HCT116 (cell line): ENCODE measurements at places on chromosomes 12 and 14. TPM values are rescaled to one million over a fixed set of nuclear protein-coding genes. Genes with fewer than 3 reads are reported as not detected.
A peak's percentile ranks its signal among the peaks of the same experiment; 100 is the strongest.

DNA sequence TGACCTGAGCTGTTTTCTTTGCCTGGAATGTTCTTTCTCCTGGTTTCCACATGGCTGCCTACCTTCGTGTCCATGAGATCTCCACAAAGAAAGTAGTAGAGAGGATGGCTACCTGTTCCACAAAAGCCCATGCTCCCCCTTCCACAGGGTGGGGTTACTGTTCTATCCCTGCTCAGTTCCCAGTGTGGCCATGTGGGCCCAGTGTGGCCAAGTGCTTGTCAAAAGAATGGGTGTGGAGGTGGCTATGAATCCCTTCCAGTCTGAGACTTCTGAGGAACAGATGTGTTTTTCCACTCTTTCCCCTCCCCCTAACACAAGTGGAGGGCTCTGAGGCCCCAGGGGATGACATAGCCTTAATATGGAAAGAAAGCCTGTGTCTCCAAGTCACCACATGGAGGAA lies 26.2 kb upstream of the HSP90B1 start:
- H3K36me3 ChIP-seq, result no peaks in the 10 kb centered on the region
- no peaks in the 10 kb centered on the region for H3K4me1 ChIP-seq
- H3K27ac ChIP-seq, result no peak overlapping the region

DNA sequence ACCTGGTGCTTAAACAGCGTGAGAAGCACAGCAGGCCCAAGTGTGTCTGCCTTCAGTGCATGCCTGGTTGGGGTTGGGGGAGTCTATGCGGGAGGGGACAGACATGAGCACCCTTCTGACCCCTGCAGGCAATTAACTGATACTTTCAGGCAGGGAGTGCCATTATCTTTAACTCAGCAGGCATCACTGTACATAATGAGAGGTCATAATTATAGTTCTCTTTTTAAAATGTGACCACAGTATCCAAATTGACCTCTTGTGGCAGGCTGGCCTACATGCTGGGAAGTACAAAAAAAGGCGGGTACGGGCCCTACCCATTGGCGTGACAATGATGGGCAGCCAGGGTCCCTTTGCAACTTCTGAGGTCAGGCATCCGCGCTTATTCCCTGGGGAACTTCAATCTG lies 209.1 kb downstream of the FOXN3 start:
- H3K36me3 ChIP-seq, result no peaks in the 10 kb centered on the region
- no peak overlapping the region for H3K27ac ChIP-seq
- DNase-seq, result no peak
- no peaks in the 10 kb centered on the region; the same call in 1 of the 2 replicates for H3K4me1 ChIP-seq

GRCh38 chr12:123404581-123404980 lies 20.6 kb downstream of the KMT5A start:
- peaks cover 21% of the 10 kb centered on the region; the same call in 1 of the 2 replicates for H3K36me3 ChIP-seq
- H3K27me3 ChIP-seq, result no peaks in the 10 kb centered on the region
- no peak overlapping the region for H3K4me3 ChIP-seq
- DNase-seq, result no peak
- H3K4me1 ChIP-seq, result no peaks in the 10 kb centered on the region
- H3K27ac ChIP-seq, result no peak overlapping the region

- H3K4me1 ChIP-seq, result peaks cover 13% of the 10 kb centered on the region
- DNase-seq, result no peak
- H3K27me3 ChIP-seq, result no peaks in the 10 kb centered on the region
These were observed 32.4 kb downstream of the FERMT2 start for GRCh38 chr14:52918486-52918885.

- no peaks in the 10 kb centered on the region for H3K4me1 ChIP-seq
- H3K27me3 ChIP-seq, result peaks cover 10% of the 10 kb centered on the region
- H3K27ac ChIP-seq, result no peak overlapping the region
- H3K36me3 ChIP-seq, result no peaks in the 10 kb centered on the region
- no peak for DNase-seq
These were observed 5.6 kb upstream of the ADGRD1 start for GRCh38 chr12:130948136-130948535.

DNA sequence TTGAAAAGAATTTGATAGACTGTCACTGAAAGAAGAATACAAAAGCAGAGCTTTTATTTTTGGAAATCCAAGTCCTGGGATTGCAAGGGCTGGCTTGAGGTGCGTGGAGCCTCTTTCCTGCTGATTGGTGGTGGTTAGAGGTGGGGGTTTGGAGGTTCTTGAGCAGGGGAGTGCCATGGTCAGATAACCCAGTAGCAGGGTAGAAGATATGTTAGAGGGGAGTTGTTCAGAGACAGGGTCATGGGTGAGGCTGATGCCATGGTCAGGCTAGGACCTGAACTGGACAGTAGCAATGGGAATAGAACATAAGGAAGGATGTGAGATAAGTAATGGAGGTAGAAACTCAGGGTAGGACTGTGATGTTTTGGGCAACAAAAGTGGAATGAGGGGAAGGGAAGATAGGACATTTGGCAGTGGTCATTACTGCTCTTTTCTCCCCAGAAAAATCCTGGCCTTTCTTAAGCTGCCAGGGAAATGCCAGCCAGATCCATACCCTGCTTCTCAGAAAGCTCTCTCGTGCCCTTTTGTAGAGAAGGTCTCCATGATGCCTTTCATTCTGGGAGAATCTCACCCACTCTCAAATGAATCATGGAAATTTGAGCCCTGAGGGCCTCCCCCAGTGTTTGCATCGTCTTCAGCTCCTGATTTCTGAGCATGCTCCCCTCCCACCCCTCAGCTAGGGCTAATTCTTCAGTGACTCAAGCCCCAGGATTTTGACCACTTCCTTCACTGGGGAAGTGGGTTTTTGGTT lies 9.5 kb downstream of the EMP1 start:
- H3K4me3 ChIP-seq, result peak overlapping the region; percentile 5
- DNase-seq, result peak; percentile 83
- H3K27ac ChIP-seq, result peak overlapping the region; percentile 82
- no peaks in the 10 kb centered on the region for H3K27me3 ChIP-seq

GRCh38 chr14:32601906-32602305 lies 272.8 kb downstream of the AKAP6 start:
- no peak overlapping the region for H3K27ac ChIP-seq
- no peaks in the 10 kb centered on the region for H3K4me1 ChIP-seq
- H3K27me3 ChIP-seq, result peaks cover 10% of the 10 kb centered on the region; the same call in 1 of the 2 replicates
- H3K36me3 ChIP-seq, result no peaks in the 10 kb centered on the region

GRCh38 chr14:61925043-61925442 lies 162.8 kb downstream of the SNAPC1 start:
- H3K27ac ChIP-seq, result no peak overlapping the region
- H3K4me1 ChIP-seq, result no peaks in the 10 kb centered on the region
- H3K36me3 ChIP-seq, result no peaks in the 10 kb centered on the region
- peaks cover 63% of the 10 kb centered on the region for H3K27me3 ChIP-seq
- H3K4me3 ChIP-seq, result no peak overlapping the region
- peak; percentile 18 for DNase-seq

- H3K27ac ChIP-seq, result no peak overlapping the region
- H3K27me3 ChIP-seq, result no peaks in the 10 kb centered on the region
- H3K4me3 ChIP-seq, result no peak overlapping the region
- H3K36me3 ChIP-seq, result no peaks in the 10 kb centered on the region
- H3K4me1 ChIP-seq, result no peaks in the 10 kb centered on the region
These were observed 135.1 kb downstream of the PPM1H start for GRCh38 chr12:62799766-62800406.

DNA sequence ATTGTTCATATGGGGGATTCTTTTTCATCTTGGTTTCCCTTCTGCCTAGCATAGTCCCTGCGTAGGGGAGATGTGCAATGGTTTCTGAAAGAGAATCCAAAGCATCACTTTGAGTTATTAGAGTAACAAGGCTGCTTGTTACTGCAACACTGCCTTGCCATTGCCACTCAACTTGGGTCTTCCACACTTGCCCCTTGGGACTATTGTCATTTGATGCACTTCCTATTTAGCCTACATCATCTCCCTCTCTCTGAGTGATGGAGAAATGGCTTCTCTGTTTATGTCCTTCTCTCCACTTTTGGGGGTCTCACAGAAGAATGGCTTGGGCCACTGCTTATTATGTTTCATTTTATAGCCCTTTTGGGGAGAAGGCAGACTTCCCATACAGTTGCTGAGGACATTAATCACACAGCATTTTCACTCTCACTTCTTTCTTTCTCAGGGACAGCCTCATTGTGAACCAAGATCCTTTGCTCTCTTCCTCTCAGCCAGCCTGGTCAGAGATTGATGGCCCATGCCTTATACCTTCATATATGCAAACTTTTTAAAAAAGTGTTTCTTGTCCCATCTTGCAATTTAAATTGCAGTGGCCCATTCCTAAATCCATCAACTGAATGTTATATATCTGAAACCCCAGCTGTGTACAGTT lies 50.8 kb upstream of the POC1B start:
- H3K27ac ChIP-seq, result no peak overlapping the region
- H3K36me3 ChIP-seq, result no peaks in the 10 kb centered on the region
- DNase-seq, result no peak
- no peaks in the 10 kb centered on the region for H3K4me1 ChIP-seq

GRCh38 chr14:75273272-75274049 lies 5.2 kb upstream of the FOS start:
- H3K4me1 ChIP-seq, result peaks cover 7% of the 10 kb centered on the region
- H3K27me3 ChIP-seq, result no peaks in the 10 kb centered on the region
- no peak overlapping the region for H3K27ac ChIP-seq
- no peak overlapping the region for H3K4me3 ChIP-seq

GRCh38 chr14:102588821-102589220 lies 3.6 kb upstream of the RCOR1 start:
- H3K36me3 ChIP-seq, result no peaks in the 10 kb centered on the region
- H3K27ac ChIP-seq, result no peak overlapping the region
- DNase-seq, result no peak
- H3K4me1 ChIP-seq, result peaks cover 43% of the 10 kb centered on the region

DNA sequence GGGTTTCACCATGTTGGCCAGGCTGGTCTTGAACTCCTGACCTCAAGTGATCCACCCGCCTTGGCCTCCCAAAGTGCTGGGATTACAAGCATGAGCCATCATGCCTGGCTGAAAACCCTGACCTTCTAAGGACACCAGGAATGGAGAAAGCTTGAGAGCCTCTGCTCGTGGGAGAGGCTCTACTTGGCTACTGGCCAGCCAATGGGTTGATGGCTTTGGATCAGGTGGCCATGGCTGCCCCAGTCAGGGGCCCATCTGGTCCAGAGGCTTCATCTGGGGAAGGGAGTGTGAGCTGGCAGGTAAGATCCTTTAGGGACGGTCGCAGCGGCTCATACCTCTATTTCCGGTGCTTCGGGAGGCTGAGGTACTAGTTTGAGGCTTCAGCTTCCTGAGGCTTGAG lies 42.5 kb upstream of the PPP1CC start:
- no peak overlapping the region for H3K4me3 ChIP-seq
- peak; percentile 13 for DNase-seq
- no peaks in the 10 kb centered on the region for H3K4me1 ChIP-seq
- no peaks in the 10 kb centered on the region for H3K36me3 ChIP-seq
- H3K27ac ChIP-seq, result no peak overlapping the region

DNA sequence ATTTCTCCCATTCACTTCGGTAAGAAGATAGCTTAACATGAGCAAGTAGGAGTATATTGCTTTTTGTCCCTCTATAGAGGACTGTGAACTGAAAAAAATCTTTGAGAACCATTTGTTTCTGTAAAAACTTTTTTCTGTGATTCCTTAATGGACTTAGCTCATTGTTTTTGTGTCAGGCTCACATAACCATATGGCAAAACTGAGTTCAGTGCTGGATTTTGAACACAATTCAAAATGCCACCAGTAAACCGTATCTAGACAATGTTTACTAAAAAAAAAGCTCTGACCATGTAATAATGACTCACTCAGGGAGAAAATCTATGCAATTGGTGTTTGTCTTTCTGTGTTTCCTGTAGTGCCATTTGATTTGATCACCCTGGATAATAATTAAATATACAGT lies 5.2 kb downstream of the TRHDE start:
- no peaks in the 10 kb centered on the region for H3K4me1 ChIP-seq
- H3K27me3 ChIP-seq, result no peaks in the 10 kb centered on the region
- H3K27ac ChIP-seq, result no peak overlapping the region
- H3K4me3 ChIP-seq, result no peak overlapping the region
- DNase-seq, result no peak

DNA sequence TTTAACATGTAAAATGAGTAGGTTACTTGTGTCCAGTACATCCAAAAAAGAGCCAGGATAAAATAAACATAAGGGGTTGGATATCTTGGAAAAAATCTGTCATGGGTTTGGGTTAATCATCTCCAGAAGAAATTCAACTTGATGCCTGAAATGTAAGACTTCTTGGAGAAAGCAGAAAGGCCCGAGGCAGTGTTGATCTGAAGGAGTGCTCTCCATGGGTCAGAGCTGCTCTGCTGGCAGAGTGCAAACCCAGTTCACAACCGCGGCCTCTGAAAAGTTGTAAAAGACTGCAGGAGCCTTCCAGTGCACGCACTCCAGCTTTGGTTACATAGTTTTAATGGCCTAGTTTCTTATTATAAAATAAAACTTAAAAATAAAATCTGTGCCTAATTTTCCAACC lies 97.3 kb upstream of the ALX1 start:
- no peaks in the 10 kb centered on the region for H3K4me1 ChIP-seq
- no peak overlapping the region for H3K27ac ChIP-seq
- H3K4me3 ChIP-seq, result no peak overlapping the region
- no peak for DNase-seq
- H3K36me3 ChIP-seq, result no peaks in the 10 kb centered on the region
- H3K27me3 ChIP-seq, result no peaks in the 10 kb centered on the region

GRCh38 chr12:110932046-110932445 lies 11.7 kb upstream of the MYL2 start:
- no peak overlapping the region for H3K27ac ChIP-seq
- peaks cover 62% of the 10 kb centered on the region for H3K4me1 ChIP-seq
- no peaks in the 10 kb centered on the region for H3K36me3 ChIP-seq
- H3K4me3 ChIP-seq, result peak overlapping the region; percentile 13; the same call in 1 of the 2 replicates
- no peaks in the 10 kb centered on the region for H3K27me3 ChIP-seq

DNA sequence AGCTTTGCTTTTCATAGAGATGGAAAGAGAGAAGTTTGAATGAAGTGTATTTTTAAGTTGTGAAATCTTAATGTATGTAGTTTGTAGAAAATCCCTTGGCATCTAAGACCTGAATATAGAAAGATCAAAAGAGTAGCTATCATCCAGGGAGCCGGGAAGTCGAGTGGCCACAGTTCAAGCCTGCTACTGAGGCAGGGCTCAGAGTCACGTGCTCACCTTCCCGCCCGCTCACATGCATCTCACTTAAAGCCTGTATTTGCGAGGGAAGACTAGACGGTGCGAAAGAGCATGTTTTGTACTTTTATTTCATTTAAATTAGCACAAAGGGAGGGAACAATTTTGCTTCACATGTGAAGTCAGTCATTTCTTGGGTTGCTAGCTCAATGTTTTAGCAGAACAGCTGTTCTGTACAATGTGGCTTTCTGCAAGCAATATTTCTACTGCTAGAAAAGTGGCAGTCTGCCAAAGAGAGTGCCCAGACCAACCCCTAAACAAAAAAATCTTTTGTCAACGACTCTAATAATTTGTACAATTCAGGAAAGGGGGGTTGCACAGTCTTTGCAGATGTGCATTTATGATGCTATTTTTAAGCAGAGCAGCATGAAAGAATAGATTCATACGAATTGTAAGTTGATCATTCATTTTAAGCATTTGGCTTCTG lies 290.7 kb downstream of the NPAS3 start:
- no peaks in the 10 kb centered on the region for H3K36me3 ChIP-seq
- no peak overlapping the region for H3K27ac ChIP-seq
- H3K4me1 ChIP-seq, result no peaks in the 10 kb centered on the region
- no peaks in the 10 kb centered on the region for H3K27me3 ChIP-seq

GRCh38 chr12:99067171-99067785 lies 422.2 kb downstream of the APAF1 start:
- H3K27me3 ChIP-seq, result peaks cover 37% of the 10 kb centered on the region
- no peak for DNase-seq
- H3K36me3 ChIP-seq, result no peaks in the 10 kb centered on the region

HOXC4 gene
- total RNA-seq, result 1.5 TPM

GARIN6 gene
- not detected for total RNA-seq

SLC25A21 gene
- 3.5 TPM for total RNA-seq

IRF9 gene
- 21.7 TPM for total RNA-seq

KCNH5 gene
- not detected for total RNA-seq

OTOGL gene
- total RNA-seq, result not detected

PLD4 gene
- 0.12 TPM for total RNA-seq

ZC2HC1C gene
- 0.98 TPM for total RNA-seq

CAPS2 gene
- total RNA-seq, result 18.3 TPM

RHOJ gene
- total RNA-seq, result not detected

KRT79 gene
- total RNA-seq, result not detected

TDRD9 gene
- total RNA-seq, result not detected

GPD1 gene
- total RNA-seq, result 1.6 TPM
